ENCODE measurements at places on chromosomes 16 and 17.

DNA sequence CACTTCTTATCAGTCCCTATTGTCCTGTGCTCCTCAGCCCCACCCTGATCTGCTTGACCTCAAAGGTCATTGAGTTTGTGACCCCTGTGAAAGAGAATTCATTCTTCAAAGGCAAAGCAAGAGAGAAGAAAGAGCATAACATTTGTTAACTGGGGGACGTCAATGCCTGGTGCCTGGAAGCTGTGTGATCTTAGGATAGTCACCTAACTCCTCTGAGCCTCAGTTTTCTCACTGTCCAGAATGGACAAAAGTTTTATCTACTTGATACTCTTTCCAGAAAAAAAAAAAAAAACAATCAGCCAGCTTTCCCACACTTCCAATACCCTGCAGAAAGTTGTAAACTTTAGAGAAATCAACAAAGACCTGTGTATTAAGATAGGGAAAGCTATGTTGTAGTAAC, 173.1 kb downstream of the C16orf78 start:
- no peak overlapping the region for H3K27ac ChIP-seq
- H3K4me1 ChIP-seq: no peaks in the 10 kb centered on the region
- H3K4me3 ChIP-seq: no peak overlapping the region
- no peak for DNase-seq
- no peaks in the 10 kb centered on the region for H3K36me3 ChIP-seq

DNA sequence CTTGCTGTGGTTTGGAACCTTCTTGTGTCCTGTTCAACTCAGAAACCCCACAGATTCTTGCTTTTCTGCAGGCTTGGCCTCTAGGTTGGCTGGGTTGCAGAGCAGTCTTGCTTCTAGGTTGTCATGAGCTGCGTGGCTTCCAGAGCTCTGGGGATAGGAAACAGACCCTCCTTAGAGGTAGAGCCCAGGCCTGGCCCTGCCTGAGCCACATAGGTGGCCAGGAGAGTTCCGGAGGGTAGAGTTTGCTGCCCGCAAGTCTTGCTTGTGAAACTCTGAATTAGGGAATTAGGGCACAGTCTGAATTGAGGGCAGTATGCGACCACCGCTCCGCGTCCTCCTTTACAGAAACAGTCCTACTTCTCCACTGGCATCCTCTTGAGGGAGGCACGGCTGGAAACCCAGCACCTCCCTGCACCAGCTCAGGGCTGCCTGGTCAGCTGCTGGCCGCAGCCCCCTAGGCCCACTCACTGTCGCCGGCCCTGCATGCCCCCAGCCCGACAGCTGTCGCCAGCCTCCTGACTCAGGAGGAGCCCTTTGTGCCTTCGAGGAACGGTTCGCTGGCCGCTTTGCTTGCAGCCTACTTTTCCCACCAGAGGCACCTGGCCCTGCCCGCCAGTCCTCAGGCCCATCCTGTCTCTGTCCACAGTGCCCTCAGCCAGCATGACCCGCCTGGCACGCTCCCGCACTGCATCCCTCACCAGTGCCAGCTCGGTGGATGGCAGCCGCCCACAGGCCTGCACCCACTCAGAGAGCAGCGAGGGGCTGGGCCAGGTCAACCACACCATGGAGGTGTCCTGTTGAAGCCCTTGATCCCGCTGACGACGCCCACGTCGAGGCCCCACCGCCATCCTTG, 4.3 kb upstream of the SETD6 start:
- no peak overlapping the region for H3K4me3 ChIP-seq
- H3K36me3 ChIP-seq: no peaks in the 10 kb centered on the region
- H3K4me1 ChIP-seq: peaks cover 22% of the 10 kb centered on the region
- H3K27ac ChIP-seq: no peak overlapping the region
- no peaks in the 10 kb centered on the region for H3K27me3 ChIP-seq

DNA sequence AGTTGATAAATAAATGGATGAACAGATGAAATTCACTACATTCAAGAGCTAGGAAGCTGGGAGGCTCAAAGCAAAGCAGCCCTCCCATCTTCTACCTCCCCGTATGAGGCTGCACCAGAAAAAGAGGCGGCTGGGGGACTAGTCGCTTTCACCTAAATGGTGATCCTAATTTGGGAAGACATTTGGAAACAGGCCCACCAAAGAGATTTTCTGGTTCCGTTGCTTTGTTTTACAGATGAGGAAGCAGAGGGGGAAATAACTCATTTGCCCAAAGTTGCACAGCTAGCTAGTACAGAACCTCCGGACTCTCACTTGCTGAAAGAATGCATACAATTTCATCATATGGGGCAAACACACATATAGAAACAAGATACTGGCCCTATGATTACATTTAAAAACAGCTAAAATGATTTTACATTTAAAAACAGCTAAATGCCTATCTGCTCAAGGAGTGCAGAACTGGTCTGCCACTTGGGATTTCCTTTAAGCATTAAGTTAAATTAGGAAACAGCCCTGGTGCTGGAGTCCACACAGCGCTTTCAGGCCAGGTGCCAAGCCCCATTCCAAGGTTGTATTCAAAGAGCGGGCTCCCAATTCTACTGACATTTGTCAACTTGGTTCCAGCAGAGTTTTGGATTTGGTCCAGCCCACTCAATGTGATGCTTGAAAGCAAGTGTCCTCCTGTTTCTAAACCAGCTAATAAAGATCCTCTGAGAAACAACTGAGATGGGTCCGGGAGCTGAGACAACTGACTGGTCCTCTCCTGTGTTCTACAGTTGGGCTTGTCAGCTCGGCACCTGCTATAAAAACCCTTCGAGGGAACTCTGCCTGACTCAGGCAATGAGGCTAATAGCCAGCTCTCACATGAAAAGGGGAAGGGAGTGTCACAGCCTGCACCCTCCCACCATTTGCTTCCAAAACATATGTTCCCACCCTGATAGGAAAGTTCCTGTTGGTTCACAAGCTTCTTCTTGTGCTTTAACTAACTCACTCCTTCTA, 11.7 kb downstream of the ERN1 start:
- no peaks in the 10 kb centered on the region for H3K36me3 ChIP-seq
- DNase-seq: peak; percentile 73

GRCh38 chr16:69741519-69741918, 13.2 kb downstream of the NOB1 start:
- no peak for DNase-seq
- H3K4me3 ChIP-seq: no peak overlapping the region
- peak overlapping the region; percentile 37 for H3K27ac ChIP-seq
- peaks cover 46% of the 10 kb centered on the region for H3K36me3 ChIP-seq
- H3K4me1 ChIP-seq: no peaks in the 10 kb centered on the region
- H3K27me3 ChIP-seq: no peaks in the 10 kb centered on the region

GRCh38 chr17:59121901-59122480, 15.3 kb upstream of the TRIM37 start:
- H3K27me3 ChIP-seq: no peaks in the 10 kb centered on the region
- H3K4me1 ChIP-seq: no peaks in the 10 kb centered on the region
- H3K27ac ChIP-seq: no peak overlapping the region
- DNase-seq: no peak
- no peaks in the 10 kb centered on the region for H3K36me3 ChIP-seq

DNA sequence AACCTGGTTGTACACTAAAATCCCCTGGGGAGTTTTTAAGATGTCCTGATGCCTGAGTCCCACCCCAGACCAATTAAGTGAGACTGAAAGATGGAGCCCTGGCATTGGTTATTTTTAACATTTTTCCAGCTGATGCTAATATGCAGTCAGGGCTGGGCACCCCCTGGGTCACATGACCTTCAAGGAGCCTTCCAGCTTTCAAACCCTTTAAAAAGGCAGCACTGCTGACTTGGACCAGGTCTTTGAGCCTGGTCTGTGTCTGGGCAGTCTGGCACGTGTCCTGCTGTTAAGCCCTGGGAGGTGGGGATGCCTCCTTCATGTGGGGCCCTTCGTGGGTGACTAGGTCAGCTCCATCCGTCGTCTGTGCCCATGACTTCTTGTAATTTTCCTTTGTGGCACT, 202.6 kb downstream of the CCDC182 start:
- no peak overlapping the region for H3K4me3 ChIP-seq
- H3K27ac ChIP-seq: no peak overlapping the region
- peaks cover 24% of the 10 kb centered on the region for H3K4me1 ChIP-seq
- DNase-seq: no peak
- H3K27me3 ChIP-seq: no peaks in the 10 kb centered on the region

GRCh38 chr17:40651939-40652338, 4.3 kb upstream of the SMARCE1 start:
- DNase-seq: no peak
- H3K4me3 ChIP-seq: no peak overlapping the region
- peaks cover 9% of the 10 kb centered on the region for H3K4me1 ChIP-seq
- H3K27me3 ChIP-seq: no peaks in the 10 kb centered on the region
- no peak overlapping the region for H3K27ac ChIP-seq

- H3K27me3 ChIP-seq: no peaks in the 10 kb centered on the region
- H3K4me1 ChIP-seq: no peaks in the 10 kb centered on the region
- DNase-seq: no peak
- H3K4me3 ChIP-seq: no peak overlapping the region
- H3K27ac ChIP-seq: no peak overlapping the region
Observed at GRCh38 chr16:65038100-65038499, 83.8 kb downstream of the CDH11 start.

All from body of pancreas (tissue), 4 donors.